ENCODE measurements at places on chromosomes 12 and 14.

GRCh38 chr12:27781680-27782079 is 1.6 kb upstream of the MANSC4 start:
- DNase-seq, result no peak

DNA sequence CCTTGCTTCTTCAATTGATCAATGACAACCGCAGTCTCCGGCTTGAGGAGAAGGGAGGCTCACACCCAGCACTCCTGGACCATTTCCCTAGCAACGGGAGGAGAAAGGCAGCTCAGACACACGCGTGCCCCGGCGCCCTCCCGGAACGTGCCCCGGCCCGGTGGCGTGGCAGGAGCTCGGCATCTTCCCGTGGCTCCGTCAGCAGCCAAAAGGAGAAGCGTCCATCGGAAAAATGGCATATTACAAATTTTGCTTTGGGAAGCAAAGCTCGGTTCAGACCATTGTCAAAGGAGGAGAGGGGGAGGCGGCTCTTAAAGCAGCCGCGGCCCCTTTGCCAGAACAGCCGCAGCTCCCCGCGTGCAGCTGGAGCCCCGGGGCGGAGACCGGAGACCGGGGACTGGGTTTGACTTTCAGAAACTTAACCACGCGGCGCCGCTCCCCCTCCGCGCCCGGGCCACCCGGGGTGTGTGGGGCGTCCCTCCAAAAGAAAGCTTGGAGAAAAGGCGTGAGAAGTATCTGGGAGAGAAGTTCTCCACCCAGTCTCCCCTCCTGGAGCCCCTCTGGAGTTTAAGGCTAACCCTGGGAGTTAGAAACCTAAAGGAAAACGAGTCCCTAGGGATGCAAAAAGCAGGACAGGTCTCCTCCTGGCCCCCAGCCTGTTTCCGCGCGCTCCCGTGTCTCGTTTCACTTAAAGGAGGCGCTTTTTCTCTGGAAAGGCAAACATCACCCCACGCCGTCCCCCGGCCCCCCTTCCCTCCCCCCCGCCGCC is 545 bp downstream of the PPFIA2 start:
- peak; percentile 42 for DNase-seq

GRCh38 chr12:101995684-101996083 is 66.1 kb downstream of the WASHC3 start:
- no peak for DNase-seq

GRCh38 chr12:126681676-126682075 is 1585.3 kb upstream of the TMEM132C start:
- no peak for DNase-seq

- no peak for DNase-seq
These were observed 51.9 kb downstream of the CMKLR1 start for GRCh38 chr12:108287227-108287626.

Measured in left cardiac atrium (tissue), 4 donors.